ENCODE measurements at places on chromosomes 3 and 15.

DNA sequence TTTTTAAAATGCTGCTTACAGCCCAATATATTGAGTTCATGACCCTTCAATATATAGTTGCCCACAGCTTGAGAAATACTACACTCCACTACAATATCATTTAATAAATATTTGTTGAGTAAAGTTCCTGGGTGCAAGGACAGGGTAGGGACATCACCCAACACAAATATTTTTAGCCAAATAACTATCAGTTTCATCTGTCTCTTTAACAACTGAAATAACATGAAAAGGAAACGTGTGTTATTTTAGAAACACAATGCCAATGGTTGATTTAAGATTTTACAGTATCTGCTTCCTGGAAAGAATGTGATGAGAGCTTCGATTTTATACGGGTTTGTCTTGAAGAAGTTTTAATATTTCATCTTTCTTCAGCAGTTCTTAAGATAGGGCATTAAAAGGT is 67.7 kb upstream of the CDV3 start:
- DNase-seq, result no peak

DNA sequence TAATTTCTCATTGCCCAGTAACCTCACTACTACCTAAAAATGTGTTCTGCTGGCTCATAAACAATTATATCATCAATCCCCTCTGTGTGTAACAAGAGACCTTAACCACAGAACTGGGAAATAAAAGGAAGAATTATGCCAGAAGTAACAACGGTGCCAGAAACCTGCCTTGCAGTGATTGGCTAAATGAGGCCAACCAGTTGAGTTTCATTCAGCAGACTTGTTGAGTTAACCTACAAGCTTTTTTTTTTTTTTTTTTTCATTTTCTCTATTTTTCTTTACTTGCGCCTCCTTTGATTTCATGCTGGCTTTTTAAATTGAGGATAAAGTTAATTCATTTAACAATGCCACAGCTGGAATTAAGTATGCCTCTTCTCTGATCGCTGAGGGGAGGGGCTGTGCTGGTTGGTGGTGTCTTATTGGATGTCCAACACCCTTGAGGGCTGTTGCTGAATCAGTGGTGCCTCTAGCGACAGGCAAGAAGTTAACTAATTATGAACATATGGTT is 30.0 kb upstream of the GMNC start:
- DNase-seq, result no peak

GRCh38 chr3:131892331-131892730 is 142.5 kb downstream of the CPNE4 start:
- DNase-seq, result no peak

- no peak for DNase-seq
Measured at GRCh38 chr3:13513051-13513912, 33.2 kb downstream of the HDAC11 start.

GRCh38 chr3:12175844-12176453 is 17.2 kb upstream of the TIMP4 start:
- DNase-seq, result no peak

GRCh38 chr3:150449169-150449721 is 41.1 kb downstream of the TSC22D2 start:
- DNase-seq, result no peak

DNA sequence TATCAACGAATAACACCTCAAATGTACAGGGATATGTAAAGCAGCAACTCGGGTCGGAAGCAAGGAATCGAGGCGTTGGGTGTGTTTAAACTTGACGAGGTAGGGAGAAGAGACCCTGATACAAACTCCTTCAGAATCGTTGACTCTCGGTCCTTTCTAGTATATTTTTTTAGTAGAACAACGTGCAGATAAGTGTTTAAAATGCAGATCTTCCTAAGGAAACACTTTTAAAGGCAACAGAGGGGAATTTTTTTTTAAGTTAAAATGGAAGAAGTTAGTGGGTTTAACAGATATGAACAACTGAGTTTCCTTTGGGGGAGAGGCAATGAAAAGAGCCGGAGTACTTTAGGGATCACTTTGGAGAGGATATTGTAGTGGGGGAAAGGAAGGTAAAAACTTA is 1.1 kb upstream of the KPNA4 start:
- no peak for DNase-seq

DNA sequence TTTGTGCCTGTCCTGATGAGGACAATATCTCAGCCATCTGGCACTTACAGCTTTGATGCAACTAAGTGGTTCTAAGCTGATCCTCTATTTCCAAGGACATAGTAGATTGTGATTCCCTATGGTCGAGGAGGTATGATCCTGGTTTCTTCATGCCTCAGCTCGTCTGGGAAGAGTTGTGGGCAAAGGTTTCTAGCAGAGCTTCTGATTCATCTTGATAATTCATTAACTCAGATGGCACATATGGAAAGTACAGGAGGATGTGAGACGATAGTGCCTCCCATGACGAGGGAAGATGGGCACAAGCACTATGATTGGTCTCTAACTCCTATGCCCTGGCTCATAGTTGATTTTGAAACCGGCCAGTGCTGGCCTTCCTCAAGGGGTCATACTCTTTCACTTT is 334.2 kb upstream of the SEMA6D start:
- DNase-seq, result no peak

DNA sequence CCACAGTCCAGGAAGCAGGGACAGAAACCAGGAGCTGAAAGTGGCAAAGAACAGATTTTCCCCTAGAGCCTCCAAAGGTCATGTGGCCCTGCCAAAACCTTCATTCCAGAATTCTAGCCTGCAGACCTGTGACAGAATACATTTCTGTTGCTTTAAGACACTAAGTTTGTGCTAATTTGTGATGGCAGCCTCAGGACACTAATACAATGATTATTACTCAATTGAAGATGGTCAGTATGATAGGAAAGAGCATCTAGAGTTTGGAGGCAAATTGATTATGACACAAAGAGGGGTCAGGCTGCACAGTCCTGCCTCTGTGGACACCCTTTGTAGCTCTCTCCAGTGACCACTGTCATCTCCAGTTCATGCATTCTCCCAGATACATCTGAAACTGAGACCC is 79.0 kb upstream of the C3orf49 start:
- DNase-seq, result no peak

- no peak for DNase-seq
Measured at GRCh38 chr15:75776065-75776423, 63.4 kb upstream of the CSPG4 start.

Measured in CMK (cell line).